ENCODE measurements at places on chromosomes 3 and 15. TPM values are rescaled to one million over a fixed set of nuclear protein-coding genes. Genes with fewer than 3 reads are reported as not detected.
A peak's percentile ranks its signal among the peaks of the same experiment; 100 is the strongest.

DNA sequence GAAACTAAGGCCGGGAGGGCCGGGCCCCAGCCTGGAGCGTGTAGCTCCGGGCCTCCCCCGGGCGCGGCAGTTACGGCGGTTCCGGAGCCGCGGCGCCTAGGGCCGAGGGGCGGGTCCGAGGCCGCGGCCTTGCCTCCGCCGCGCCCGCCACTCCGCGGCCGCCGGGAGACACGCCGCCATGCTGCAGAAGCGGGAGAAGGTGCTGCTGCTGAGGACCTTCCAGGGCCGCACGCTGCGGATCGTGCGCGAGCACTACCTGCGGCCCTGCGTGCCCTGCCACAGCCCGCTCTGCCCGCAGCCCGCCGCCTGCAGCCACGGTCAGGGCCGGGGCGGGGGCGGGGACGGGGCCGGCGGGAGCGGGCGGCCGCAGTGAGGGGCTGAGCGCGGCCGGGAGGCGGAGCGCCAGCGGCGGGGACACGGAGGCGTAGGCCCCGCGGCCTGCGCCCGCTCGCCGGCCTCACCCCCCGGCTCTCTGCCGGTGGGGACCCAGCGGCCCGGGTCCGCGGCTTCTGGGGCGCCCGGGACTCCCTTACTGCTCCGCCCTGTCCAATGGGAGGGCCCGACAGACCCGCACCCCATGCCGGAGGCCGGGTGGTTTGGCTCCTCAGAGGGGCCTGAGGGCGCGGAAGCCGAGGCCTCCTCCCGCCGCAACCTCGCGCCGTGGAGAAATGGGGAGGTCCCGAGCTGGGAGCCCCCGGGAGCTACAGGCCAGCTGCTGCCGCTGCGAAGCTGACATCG, at the start of gene DIS3L:
Gene DIS3L, plus strand, starts transcription at position 150 of the 738 bp plus-strand sequence. Its CDS starts 29 bp downstream, at position 179.
- ATAC-seq = peak; percentile 87

- ATAC-seq = no peak
Observed at GRCh38 chr3:78337801-78338211, 1297.9 kb downstream of the ROBO2 start.

DNA sequence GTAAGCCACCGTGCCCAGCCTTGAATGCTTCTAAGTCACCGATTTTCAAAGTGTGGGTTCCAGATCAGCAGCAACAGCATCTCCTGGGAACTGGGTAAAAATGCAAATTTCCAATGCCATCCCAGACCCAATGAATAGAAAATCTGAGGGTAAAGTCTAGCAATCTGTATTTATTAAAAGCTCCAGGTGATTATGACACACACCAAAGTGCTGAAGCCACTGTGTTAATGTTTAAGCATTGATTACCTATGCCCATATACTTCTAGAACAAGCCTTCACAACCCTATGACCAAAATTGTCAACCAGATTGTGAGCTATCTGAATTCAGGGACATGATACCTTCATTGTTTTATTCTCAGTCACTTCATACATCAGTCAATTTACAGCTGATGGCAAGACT, 86.5 kb downstream of the LRRFIP2 start:
- ATAC-seq = no peak

- no peak for ATAC-seq
Observed at GRCh38 chr3:10351013-10351735, 30.3 kb upstream of the SEC13 start.

GRCh38 chr3:150255413-150255812, 152.7 kb upstream of the TSC22D2 start:
- peak; percentile 93 for ATAC-seq

The WDR49 gene
- total RNA-seq = 0.16 TPM

GRCh38 chr15:66743204-66743603, 41.2 kb downstream of the SMAD6 start:
- ATAC-seq = no peak

The COL6A6 gene
- total RNA-seq = 0.08 TPM

DNA sequence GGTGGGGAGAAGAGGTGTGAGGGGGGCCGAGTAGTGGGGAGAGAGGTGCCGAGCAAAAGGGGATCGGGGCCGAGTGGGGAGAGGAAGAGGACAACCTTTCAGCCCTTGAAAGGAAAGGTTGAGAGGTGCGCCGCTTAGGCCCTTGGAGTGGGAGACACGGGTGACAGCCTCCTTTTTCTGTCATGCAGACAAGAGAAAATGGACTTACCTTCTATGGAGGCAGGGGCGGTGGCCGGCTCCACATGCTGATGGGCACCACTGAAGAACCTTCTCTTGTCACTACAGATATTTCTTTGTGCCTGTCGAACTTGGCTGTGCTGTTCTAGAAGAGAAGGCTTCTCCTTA, 421 bp downstream of the KLHL18 start:
- peak; percentile 12 for ATAC-seq

The ADIPOQ gene
- 0.08 TPM for total RNA-seq

- ATAC-seq = no peak
Observed at GRCh38 chr15:95923792-95924191, 406.7 kb upstream of the NR2F2 start.

DNA sequence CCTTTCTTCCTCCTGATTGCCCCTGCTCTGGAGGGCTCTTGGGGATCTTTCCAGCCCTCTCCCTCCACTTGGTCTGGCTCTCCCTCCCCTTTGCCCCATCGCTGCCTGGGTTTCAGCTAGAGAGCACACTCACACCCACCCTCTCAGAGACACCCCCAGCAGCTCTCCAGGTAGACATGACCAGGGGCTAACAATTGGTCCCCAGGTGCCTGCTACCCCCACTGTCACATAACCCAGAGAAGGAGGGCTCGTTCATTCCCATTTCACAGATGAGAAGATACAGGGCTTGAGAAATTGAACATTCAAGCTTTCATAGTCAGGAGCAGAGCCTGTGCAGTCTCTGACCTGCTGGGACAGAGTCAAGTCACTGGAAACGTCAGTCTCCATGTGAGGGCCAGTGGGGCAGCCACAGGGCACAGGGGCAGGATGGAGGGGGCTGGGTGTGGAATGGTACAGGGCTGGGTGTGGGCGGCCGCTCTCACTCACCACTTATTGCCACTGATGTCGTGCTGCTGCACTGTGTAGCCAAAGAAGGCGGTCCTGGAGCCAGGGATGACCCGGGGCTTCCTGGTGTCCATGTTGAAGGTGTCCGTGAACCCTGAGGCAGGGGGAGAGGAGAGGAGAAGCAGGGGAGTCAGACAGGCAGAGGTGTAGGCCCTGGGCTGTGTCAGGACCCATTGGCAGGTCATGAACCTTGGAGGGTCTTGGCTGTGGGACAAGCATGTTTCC, 29.4 kb downstream of the ITGA11 start:
- no peak for ATAC-seq
